ENCODE measurements at places on chromosomes 2 and 18.

DNA sequence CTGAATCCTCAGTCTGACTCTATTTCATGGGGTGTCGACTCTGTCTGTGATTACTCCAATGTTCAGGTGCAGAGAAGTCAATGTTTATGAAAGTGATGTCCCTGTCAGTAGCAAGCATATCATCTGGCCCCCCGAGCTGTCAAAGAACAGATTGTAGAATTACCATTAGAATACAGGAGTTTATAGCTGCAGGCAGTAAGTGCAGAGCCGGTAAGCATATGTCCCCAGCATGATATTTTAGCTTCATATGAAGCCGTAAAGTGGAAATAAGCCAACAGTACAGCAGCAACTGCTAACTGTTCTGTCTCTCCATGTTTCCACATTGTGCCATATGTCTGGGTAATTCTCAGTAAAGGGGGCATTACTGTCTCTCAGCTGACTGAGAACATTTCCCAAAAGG, 541.8 kb downstream of the SOX11 start:
- no peak for DNase-seq

DNA sequence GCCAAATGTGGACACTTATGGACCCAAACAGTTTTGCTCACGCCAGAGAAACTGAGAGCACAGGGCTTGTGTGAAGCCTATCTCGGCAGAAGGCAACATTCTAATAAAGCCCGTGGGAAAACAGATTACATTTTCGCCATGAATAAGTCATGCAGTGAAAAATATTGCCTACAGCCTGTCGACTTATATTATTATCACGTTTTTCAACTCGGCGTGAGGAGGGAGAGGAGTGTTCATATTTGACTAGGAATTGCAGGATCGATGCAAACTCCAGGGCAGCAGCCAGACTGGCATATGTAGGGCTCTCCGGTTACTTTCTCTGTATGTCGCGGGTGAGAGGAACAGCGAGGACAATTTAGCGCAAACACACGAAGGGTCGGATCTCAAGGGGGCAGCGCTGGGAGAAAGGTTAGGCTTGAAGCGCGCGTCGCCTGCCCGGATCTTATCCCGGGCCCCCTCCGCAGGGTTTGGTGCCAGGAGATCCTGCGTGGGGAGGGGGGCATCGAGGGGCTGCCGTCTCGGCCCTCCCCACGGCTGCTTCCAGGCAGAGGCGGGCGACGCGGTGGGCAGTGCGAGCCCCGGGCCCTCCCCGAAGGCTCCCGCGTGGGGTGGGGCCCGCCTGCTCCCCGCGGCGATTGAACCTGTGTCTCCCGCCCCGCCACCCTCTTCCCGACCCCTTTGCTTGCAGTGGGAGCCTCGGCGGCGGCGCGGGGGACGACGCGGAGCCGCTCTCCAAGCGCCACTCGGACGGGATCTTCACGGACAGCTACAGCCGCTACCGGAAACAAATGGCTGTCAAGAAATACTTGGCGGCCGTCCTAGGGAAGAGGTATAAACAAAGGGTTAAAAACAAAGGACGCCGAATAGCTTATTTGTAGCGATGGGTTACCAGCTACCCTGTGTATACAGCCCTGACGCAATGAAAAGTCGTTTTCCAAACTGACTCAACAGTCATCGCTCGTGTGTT, 4.4 kb downstream of the ADCYAP1 start:
- no peak for DNase-seq

DNA sequence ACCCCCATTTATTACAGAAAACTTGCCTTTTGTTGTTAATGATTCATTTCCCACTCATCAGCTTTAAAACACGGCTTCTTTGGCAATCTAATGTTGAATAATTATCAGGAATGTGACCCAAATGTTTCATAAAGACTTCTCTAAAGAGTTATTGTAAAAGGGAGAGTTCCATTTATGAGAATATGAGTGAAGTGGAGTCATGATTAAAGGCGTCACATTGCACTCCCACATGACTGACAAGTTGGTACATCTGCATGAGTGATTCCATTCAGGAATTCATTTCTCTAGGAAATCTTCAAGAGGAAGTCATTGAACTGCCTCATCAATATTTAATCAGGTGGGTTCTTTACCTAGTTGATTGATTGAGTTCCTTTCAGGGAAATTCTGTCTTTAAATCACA, 184.8 kb downstream of the LNPK start:
- no peak for DNase-seq

GRCh38 chr2:199467066-199467822, 9.5 kb upstream of the SATB2 start:
- DNase-seq, result no peak

GRCh38 chr2:75545387-75545786, 15.4 kb downstream of the EVA1A start:
- no peak for DNase-seq

- no peak for DNase-seq
Measured at GRCh38 chr2:233240897-233241296, 10.6 kb upstream of the ATG16L1 start.

DNA sequence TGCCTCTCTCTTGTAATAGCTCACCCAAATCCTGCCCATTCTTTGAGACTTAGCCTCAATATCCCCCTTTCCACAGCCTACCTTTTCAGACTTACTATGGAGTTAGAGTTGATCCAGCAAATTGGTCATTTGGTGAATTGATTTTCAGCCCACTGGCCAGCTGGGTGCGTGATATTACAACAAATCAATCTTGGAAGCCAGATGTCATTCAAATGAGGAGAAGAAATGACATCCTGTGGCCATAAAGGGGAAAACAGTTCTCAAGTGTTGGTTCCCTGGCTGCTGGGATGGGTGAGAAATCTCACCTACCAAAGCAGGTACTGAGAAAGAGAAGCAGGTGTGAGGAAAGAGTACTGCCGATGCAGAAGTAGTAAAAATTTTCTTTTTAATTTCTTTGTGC, 36.7 kb upstream of the FOXI3 start:
- no peak for DNase-seq

DNA sequence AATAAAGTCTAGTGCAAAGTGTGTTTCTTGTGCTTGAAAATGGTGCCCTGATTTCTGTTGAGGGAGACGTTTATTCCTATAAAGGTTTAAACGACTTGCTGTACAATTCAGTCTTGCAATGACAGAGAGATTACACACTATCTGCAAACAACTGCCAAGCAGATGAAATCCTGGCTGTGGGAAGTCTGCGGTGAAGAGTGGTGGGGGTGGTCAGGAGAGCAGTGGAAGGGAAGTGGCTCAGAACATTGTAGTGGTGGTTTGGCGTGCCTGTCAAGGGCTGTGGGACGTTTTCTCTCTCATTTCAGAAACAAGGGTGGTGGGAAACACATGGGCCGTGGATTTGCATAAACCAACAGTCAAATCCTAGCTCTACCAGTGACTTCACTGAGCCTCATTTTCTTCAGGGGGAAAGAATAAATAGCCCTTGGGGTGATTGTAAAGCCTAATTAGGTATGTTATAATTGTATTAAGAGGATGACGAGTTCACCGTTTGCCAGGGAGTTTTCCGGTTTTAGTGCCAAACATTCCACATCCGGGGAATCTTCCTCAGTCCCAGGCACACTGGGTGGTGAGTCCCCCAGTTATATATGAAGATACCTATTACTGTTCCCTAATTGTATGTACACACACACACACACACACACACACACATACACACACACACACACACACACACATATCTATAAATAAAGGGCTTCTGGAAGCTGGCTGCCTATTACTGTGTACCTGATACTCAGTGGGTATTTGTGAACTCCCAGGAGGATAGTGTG, 115.0 kb downstream of the SPTBN1 start:
- peak; percentile 55 for DNase-seq

DNA sequence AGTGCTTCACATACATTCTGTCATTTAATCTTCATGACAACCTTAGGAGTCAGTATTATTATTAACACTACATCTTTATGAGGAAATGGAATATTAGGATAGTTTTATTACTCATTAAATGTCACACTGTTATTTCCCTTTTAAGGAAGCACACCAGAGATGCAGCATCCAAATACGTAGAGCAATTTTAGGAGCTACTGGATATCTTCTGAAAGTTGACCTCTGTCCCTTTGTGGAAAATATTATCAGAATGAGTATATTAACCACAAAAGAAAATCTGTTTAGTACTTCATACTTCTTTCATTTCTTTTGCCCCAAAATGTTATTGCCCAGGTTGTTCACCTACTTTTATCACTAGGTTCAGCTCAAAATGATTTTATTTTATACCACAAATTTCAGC, 72.9 kb upstream of the APCDD1 start:
- no peak for DNase-seq

DNA sequence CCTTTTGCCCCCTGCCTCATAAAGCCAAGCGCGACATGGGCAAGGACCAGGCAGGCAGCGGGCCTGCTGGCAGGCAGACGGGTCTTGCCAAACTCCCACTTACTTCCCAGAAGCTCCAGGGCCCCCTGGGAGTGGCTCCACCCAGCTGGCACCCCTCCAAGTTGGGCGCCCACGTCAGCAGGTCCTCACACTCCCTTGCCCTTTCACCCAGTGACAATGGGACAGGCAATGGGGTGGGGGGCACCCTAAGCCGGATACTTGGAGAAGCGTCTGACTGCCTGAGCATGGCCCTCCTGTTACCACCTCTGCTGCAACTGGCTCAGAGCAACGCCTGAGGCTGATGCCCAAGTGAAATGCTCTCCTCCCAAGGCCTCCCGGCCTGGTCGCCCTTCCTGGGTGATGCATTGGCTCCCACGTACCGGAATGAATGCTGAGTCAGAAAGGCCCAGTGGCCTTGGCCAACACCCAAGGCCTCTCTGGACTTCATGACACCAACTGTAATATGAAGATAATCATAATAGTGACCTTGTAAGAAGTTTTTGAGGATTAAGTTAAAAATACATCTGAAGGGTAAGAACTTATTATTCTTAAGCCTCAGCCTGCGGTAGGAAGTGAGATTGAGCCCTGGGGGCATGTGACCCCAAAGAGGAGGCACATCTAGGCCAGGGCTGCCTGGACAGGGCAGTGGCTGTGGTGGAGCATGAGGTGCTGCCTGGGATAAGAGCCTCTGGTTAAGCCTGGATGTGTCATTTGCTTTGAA, 31.6 kb downstream of the KCNK3 start:
- no peak for DNase-seq

DNA sequence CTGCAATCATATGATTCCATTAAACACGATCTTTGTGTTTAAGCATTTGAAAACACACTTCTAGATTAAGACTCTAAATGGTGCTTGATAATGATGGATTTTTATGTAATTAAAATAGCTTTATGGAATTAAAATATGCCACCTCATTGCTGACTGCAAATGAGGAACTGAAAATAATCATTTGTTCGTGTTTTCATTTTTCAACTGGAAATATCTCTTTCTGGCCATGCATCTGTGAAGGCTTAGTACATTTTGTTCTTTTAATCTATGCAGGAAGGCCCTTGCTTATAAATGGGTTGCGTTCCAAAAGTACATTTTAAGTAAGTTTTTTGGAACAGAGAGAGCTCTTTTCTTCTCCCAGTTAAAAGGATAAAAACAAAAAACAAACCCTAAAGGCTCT, 125.5 kb downstream of the MC4R start:
- no peak for DNase-seq

GRCh38 chr2:181677912-181678586, 2.3 kb downstream of the NEUROD1 start:
- DNase-seq, result peak; percentile 62

- no peak for DNase-seq
Measured at GRCh38 chr2:181438261-181438660, 18.9 kb upstream of the ITGA4 start.

- DNase-seq, result no peak
Measured at GRCh38 chr2:240300840-240301239, 134.6 kb upstream of the GPC1 start.

GRCh38 chr2:134216152-134216829, 37.6 kb upstream of the MGAT5 start:
- DNase-seq, result no peak

DNA sequence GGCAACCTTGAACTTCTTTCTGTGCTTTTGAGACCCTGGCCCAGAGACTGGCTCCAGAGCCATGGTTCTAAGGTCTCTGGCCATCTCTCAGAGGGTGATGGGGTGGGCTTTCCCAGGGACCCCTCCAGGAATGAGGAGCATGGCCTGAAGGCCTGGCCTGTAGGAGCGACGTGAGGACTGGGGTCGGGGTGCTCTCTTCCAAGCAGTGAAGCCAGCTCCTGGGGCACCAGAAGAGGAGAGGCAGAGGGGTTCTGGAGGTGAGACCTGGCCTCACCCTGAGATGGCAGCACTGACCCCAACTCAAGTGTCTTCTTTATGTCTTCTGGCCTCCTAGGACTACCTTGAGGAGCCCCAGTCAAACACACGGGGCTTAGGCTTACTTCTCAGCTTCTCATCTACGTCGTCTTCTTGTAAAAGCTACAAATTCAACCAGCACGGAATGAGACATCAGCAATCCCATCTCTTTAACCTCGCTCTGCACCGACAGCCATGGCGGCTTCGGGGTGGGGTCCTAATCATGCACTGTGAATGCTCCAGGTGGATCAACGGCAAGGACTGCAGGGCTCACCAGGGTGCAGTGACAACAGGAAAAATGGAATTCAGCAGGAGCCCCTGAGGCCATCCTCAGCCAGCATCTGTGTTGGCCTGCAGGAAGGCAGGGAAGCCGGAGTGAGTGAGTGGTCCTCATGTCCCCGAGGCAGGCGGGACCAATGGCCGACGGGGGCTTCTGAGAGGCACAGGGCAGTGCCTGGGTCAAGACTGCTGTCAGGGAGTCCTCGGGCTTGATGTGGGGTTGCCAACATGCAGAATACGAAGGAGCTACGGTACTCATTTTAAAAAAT, 214.1 kb downstream of the HDAC4 start:
- no peak for DNase-seq

DNA sequence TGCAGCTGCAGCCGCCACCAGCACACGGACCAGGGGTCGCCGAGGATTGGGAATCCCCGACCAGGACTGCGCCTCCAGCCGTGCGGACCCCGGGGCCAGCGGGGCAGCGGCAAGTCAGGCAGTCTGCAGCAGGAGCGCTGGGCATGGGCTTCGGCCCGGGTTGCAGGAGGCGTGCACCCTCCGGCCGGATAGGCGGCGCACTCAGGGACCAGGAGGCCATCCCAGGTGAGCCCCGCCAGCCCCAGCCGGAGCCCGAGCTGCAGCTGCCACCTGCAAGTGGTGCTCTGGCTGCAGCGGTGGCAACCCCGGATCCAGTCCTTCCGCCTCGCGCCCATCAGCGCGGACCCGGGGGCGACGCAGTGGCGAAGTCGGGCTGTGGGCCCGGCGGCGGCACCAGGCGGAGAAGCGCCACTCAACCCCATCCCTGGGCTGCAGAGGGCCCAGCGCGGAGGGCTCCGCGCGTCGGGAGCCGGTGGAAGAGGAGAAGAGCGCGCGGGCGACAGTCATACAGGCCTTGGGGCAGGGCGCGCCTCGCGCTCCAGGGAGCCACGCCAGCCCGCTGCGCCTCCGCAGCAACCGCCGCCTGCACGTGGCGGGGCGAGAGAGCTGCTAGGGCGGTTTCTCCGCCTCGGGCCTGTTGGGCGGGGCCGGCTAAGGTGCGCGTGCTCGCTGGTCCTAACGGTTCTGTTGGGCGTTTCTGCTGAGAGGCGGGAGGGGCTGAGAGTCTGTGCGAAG, 73.8 kb downstream of the RPIA start:
- peak; percentile 50 for DNase-seq
